ENCODE measurements at places on chromosomes 11 and 22.

DNA sequence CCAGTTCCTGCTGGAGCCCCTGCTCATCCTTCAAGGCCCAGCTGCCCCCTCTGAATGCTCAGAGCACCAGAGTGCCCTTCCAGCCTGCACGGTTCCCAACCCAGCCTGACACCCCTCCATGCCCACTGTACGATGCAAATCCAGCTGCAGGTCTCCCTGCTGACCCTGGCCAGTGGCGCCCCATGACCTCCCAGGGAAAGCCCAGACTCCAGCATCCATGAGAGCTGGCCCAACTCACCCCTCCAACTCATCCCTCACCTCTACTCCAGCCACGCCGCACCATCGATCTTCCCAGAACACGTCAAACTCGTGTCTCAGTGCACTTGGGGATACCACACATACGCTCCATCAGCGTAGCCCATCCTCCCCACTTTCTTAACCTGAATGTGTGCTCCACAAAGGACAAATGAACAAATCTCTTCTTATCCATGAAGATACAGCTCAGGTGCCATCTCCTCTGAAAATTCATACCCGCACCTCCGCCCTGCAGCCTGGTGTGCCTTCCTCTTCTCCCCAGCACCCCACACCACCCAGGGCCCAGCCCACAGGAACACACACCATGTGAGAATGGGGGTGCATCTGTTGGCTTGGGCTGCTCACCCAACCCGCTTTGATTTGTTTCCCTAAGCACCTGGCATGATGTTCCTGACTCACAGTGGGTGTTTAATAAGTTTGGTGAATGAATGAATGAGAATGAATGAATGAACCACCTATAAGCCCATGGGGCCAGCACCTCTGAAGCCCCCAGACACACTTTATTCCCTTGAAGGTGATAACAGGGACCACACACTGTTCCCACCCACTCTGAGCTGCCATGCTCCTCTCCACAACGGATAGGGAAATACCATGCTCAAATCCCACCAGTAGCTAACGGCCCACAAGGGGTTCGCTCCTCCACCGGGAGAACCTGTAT is 6.2 kb downstream of the PLA2G6 start:
- DNase-seq, result no peak

DNA sequence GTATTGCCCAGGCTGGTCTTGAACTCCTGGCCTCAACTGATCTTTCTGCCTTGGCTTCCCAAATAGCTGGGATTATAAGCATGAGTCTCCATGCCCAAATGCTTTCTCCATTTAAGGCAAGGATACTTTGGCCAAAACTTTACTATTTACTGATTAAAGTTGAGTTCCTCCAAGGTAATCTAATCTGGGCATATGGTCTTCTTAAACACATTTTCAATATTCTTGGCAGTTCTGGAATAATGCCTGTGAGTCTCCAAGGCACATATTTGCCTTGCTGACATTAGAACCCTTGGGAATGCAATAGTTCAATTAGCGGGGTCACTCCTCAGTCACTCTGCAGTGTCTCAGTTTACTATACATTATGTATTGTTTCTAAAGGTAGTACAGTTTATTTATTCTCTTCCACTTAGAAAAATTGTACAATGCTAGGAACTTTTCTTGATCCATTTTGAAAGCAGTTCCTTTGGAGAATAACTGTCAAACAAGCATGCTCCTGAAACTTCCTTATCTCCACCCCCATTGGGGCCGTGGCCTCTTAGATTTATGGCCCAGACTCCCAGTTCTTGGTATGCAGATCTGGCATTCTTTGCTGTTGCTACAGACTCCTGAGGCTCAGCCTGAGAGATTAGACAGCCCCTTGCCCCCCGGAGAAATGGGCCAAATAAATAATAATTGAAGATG is 13.1 kb upstream of the RAB38 start:
- DNase-seq, result no peak

- no peak for DNase-seq
Measured at GRCh38 chr11:105432241-105432995, 177.5 kb upstream of the GRIA4 start.

DNA sequence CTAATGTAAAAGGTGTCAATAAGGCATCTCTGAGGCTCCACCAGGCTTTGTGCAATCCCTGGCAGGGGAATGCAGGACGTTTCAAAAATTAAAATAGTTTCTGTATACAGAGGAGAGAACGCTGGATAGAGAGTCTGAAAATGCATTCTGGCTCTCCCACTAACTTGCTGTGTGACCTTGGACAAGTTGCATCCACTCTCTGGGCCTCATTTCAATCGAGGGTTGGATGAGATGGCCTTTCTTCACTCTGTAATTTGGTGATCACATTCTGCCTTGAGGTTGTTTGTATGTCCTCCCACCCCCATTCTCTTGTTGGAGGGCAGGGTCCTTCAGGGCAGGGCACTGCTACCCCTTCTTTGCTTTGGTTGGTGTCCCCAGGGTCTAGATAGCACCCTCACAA is 78.5 kb downstream of the CACNG2 start:
- no peak for DNase-seq

GRCh38 chr11:126817096-126817495 is 183.5 kb downstream of the KIRREL3 start:
- no peak for DNase-seq

- no peak for DNase-seq
Measured at GRCh38 chr22:23085785-23086184, 15.5 kb downstream of the GNAZ start.

- no peak for DNase-seq
Measured at GRCh38 chr11:65854852-65855837, 2.8 kb downstream of the CFL1 start.

DNA sequence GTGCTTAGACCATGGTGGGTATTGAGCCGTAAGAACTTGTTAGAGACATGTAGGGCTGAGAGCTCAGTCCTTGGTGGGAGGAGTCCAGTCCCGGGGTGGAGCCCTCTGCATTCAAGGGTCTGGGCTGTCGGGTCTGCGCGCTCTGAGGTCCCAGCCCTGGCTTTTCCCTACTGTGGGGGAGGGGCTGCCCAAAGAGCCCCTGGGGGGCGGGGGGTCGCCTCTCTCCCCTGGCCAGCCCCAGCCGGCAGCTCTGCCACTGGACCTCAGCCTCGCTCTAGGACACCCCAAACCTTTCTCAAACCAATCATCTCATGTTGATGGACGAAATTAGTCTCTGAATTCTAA is 1006.4 kb downstream of the BRD1 start:
- DNase-seq, result no peak

GRCh38 chr11:68454767-68455166 is 5.8 kb upstream of the PPP6R3 start:
- no peak for DNase-seq

GRCh38 chr11:76229690-76230240 is 23.5 kb upstream of the WNT11 start:
- DNase-seq, result no peak

DNA sequence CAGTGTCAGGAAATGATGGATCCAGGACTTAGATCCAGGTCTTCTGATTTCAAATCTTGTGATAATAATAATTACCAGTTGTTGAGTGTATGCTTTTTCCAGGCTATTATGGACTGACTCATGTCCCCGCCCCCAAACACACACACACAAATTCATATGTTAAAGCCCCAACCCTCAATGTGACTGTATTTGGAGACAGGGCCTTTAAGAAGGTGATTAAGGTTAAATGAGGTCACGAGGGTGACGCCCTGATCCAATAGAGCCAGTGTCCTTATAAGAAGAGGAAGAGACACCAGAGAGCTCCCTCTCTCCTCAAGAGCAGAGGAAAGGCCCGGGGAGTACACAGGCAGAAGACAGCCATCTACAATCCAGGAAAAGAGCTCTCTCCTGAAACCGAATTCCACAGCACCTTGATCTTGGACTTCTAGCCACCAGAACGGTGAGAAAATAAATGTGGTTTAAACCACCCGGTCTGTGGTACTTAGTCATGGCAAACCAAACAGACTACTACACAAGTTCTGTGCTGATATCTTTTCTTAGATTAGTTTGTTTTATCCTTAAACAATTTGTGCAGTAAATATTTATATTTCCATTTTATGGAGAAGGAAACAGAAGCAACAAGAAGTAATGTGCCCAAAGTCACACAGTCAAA is 8.2 kb downstream of the TMPRSS5 start:
- DNase-seq, result no peak

DNA sequence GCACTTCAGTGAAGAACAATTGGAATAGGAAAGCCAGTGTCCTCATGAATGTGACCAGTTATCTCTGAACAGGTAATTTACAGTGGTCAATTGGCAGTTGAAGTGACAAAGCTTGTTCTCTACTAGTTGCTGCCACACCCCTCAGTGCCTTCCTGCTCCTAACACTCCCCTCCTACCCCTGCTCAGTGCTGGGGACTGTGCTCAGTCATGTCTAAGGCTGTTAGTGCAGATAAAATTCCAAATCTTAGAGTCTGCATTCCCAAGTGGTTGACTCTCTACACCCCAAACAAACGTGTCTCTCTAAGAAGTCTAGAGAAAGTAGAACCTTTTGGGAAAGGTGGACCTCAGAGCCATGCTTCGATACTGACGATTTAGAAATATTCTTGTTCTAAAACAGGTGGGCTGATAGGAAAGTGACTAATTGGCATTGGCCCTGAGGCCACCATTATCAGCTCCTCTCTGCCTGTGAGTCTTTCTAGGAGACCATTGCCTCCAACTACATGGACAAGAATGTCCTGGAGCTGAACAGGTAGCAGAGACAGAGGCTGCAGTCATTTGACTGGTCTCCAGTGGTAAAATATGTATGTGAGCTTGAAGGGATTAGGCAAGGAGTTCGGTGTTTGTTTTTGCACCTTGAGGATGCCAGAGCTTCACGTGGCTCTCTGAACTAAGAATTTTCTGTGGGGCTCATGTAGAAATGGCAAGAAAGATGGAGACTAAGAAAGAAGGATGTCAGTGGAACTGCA is 22.1 kb upstream of the NNMT start:
- DNase-seq, result no peak

GRCh38 chr11:109658190-109658589 is 236.2 kb downstream of the C11orf87 start:
- DNase-seq, result no peak
